Activated T-cell treated with anti-CD3 and anti-CD28 coated beads, Interleukin-2, amount 50 U/mL, for 48 hours (primary cell): ENCODE measurements at places on chromosomes 2 and 18.

DNA sequence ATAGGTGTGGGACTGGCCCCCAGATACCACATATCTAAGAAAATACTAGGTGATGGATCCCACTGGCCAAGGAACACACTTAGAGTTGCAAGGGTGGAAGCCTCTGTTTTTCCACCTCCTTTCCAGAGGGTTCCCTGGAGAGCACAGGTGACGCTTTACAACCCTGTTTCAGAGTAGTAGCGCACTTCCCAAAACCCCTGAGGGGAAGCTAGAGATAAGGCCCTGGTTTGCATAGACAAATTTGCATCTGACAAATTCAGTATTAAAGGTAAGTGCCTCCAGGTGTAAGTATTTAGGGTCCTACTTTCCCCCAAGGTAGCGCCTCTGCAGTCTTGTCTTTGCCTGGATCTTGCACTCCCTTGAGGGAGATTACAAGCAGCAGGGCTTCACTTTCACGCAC, 474 bp upstream of the CERKL start:
- no peak for DNase-seq

GRCh38 chr2:230762317-230762896, 49.8 kb downstream of the CAB39 start:
- DNase-seq, result peak; percentile 37

DNA sequence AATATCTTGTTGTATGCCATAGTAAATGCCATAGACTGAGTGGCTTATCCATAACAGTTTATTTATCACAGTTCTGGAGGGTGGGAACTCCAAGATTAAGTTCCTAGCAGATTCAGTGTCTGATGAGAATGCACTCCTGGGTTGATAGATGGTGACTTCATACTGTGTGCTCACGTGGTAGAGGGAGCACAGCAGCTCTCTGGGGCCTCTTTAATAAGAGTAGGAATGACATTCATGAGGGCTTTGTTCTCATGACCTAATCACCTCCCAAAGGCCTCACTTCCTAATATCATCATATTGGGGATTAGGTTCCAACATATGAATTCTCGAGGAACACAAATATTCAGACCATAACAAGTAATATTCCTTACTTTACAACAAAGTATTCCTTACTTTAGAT, 98.1 kb upstream of the SH3BP4 start:
- no peak for DNase-seq

DNA sequence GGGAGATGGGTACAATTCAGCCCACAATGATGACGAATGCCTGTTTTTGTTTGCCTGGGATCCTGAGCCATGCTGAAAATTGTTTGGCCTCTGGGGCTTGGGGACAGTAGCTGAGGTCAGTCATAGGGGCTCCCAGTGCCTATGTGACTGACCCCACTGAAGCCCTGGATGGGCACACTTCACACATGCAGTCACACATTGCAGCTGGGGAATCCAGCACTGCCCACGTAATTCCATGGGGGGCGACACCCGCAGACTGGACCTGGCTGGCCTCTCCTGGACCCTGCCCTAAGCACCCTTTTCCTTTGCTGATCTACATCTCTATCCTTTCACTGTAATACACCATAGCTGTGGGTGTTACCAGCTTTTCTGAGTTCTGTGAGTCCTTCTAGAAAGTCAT, 295.2 kb upstream of the HS6ST1 start:
- DNase-seq, result no peak

DNA sequence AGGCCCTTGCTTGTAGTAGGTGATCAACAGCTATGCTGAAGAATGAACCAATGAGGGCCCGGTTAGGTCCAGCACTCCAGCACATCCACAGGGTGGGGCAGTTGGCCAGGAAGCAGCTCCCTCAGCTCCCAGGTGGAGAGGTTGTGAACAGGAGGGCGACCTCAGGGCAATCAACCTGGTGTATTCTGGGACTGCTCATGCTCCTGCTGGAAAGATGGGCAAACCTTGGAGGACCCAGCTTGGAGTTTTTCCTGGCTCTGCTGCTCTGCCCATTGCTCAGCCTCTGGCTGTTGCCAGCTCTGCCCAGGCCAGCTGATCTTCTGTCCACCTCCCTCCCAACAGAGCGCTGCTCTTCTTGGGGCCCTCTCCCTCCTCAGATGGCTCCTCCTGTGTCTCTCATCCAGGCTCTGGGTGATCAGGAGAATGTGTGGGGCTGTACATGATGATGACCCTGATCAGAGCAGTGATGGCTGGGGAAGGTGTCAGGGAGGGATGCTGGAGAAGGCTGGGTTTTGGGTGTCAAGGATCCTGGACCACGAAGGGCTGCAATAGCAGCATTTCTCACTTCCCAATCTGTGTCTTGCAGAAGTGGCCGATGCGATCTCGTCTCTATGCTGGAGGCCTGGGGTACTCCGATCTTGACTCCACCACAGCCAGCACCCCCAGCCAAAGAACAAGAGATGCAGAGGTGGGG, 3.4 kb downstream of the TCF23 start:
- DNase-seq, result no peak

GRCh38 chr2:113213061-113213930, 39.5 kb downstream of the PSD4 start:
- DNase-seq, result no peak

GRCh38 chr2:148726228-148726627, 81.7 kb downstream of the EPC2 start:
- no peak for DNase-seq

- DNase-seq, result peak; percentile 19
These were observed at the start of gene CNRIP1 for GRCh38 chr2:68319398-68320117. TSS of gene CNRIP1 (minus strand) at chr2:68319949. CDS start at chr2:68319400, 549 bp downstream.

DNA sequence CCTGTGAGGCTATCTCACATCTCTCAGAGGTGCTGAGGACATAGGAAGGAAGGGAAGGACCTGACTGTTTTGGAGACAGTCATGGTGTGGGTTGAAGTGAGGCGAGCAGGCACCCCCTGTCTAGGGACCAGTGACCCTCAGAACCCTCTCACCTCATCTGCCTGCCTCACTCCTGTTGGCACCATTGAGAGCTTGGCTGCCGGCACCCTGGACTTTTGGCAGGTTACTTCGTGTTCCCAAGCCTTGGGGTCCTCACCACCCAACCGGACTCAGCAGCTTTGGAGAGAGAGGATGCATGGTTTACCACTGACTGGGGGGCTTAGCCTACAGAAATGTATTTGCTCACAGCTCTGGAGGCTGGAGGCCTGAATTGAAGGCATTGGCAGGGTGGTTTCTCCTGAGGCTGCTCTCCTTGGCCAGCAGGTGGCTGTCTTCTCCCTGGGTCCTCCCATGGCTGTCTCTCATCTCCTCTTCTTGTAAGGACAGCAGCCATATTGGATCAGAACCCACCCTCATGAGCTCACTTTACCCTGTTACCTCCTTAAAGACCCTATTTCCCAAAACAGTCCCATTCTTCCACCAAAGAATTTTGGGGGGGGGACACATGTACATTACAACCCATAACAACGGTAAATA, 142.0 kb downstream of the TSN start:
- peak; percentile 34 for DNase-seq

- DNase-seq, result peak; percentile 5
These were observed 20.6 kb upstream of the ANKRD53 start for GRCh38 chr2:70957798-70958197.

DNA sequence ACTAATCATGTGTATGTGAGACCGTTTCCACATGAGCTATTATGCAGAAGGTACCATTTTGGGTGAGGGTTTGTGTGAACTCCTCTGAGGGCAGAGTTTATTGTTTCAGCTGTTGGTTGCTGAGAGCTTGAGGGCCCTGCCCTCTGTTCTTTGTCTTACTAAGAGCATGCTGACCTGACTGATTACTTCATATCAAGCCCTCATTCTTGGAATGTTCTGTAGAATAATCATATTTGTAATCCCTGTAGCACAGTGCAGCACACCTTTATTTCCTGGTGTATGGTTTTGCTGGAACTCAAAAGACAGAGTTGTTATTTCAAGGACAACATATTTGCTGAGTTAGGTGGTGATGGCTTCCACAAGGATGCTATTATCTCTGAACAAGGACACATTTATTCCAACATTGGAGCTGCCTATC, 118.5 kb downstream of the GALNT3 start:
- no peak for DNase-seq

DNA sequence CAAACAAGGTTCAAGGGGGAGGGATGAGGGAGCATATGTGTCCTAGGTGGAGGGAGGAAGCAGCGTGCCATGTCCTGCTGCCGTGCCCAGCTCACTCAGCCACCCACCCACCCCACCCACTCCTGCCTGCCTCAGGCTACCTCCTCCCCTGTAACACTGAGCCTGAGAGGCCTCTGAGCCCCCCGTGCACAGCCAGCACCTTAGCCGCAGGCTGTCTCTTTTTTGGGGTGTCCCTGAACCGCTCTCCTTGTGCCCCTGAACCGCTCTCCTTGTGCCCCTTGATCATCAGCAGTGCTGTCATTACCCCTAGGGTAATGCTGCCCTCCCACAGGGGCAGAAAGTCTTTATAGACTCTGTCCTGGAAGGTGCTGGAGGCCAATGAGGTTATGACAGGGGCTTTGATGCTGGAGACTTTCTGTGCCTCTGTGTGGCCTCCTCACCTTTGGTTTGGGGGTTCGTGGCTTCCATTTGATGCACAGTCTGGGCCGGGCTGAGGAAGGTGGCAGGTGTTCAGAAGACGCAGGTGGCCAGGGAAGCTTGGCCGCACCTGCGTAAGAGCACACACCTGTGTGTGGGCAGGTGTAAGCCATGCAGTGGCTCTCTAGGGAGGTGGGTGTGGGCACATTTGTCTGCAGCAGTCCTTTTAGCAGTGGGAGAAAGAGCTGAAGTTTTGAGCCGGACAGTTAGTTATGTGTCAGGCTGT, 140.0 kb downstream of the SEPTIN10 start:
- no peak for DNase-seq

DNA sequence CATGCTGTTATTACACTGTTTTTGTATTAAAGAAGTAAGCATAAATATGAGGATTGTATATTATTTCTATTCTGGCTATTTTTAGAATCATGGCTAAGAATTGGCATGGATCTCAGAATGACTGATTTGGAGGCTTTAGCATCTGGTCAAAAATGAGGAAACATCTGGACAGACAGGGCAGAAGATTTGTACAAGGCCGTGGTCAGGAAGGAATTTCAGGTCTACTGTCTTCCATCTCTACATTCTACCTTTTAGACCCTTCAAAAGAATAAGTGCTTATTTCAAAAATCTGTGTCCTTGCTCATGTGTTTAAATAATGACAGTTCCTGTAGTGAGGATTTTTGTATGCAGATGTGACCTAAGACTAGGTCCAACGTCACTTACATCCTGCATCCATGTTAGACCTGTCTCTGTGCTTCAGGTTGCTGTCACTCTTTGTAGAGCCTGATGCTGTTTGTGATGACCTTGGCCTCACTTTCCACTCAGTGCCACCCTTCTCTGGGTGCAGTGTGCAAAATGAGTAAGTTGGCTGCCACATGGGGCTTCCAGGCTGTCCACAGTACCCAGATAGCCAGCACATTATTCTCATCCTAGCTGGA, 54.7 kb upstream of the B3GNT2 start:
- no peak for DNase-seq

- no peak for DNase-seq
These were observed 2.1 kb upstream of the TANC1 start for GRCh38 chr2:158966312-158966711.

GRCh38 chr2:129396980-129397599, 582.4 kb upstream of the RAB6C start:
- no peak for DNase-seq

GRCh38 chr2:162475661-162476060, 131.7 kb downstream of the GCA start:
- DNase-seq, result no peak

GRCh38 chr2:579351-579886, 97.8 kb downstream of the TMEM18 start:
- no peak for DNase-seq

GRCh38 chr2:232843834-232844233, 26.2 kb upstream of the SNORC start:
- DNase-seq, result no peak

DNA sequence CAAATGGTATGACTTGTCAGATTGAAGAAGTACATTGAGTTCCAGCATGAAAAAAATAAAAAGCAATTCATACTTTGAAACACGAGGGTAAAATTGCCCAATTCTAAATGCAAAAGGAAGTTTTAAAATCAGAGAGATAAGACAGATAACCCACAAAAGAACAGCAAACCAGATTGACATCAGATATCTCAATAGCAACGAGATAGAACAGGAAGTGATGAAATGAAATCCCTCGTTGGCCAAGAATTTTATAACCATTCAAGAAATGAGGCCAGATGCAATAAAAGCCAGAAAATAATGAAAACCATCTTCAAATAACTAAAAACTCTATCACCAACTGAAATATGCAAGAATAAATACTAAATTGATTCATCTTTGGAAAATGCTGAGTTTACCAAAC, 172.8 kb downstream of the CD226 start:
- no peak for DNase-seq

DNA sequence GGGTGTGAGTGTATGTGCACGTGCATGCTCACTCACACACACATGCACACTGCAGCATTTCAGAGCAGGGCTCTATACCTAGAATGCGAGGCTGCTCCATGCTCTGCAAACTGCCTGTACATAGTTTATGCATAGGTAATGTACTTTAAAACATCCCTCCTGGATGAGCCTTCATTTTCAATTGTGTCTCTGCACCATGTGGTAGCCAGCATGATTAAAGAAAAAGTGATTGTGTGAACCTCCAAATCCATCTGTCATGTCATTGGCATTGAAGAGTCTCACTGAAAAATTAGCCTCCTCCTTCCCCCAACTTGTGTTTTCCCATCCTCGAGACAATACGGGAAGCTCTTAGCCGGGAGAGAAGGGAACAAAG, 120.9 kb upstream of the SPATS2L start:
- DNase-seq, result no peak

DNA sequence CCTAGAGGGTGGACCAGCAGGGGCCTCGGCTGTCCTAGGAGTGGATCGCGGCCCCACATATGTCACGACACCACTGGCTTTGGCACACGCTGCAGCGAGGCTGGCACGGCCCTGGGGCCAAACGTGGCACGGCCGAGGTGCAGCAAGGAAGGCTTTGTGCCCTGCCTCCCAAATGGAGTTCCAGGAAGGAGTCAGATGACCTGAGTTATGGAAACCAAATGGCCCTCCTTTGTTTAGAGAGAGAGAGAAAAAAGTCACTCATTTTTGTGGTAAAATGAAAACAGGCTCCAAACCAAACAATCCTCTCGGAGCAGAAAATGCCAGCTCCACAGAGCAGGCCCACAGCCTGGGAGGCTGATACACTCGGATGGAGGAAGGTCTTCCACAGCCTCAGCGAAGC, 105.6 kb downstream of the ANTXR1 start:
- DNase-seq, result no peak

DNA sequence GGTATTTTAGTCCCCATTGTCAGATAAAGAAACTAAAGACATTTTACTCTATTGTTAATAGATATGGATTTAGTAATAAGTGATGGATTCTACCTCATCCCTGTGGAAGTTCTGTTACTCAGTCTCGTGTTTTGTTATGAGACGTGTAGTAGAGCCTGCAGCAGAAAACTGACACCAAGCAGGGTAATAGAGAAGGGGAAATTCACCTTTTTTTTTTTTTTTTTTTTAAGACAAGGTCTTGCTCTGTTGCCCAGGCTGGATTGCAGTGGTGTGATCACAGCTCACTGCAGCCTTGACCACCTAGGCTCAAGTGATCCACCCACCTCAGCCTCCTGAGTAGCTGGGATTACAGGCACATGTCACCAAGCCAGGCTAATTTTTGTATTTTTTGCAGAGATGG, 164.5 kb downstream of the CERS6 start:
- DNase-seq, result no peak

- no peak for DNase-seq
These were observed 39.1 kb upstream of the NABP1 start for GRCh38 chr2:191638802-191639172.

- no peak for DNase-seq
These were observed 64.4 kb upstream of the RAPH1 start for GRCh38 chr2:203599509-203599908.

GRCh38 chr2:189516546-189516945, 64.0 kb downstream of the SLC40A1 start:
- DNase-seq, result no peak
